ENCODE measurements at places on chromosomes 11 and 22.

GRCh38 chr11:68727783-68728182, 23.5 kb downstream of the TESMIN start:
- no peak for DNase-seq

GRCh38 chr11:91160661-91161060, 937.8 kb upstream of the CHORDC1 start:
- DNase-seq = no peak

GRCh38 chr11:60854847-60855725, 664 bp downstream of the PTGDR2 start:
- DNase-seq = no peak

- DNase-seq = no peak
Observed at GRCh38 chr22:41302021-41302767, 869 bp downstream of the ZC3H7B start.

DNA sequence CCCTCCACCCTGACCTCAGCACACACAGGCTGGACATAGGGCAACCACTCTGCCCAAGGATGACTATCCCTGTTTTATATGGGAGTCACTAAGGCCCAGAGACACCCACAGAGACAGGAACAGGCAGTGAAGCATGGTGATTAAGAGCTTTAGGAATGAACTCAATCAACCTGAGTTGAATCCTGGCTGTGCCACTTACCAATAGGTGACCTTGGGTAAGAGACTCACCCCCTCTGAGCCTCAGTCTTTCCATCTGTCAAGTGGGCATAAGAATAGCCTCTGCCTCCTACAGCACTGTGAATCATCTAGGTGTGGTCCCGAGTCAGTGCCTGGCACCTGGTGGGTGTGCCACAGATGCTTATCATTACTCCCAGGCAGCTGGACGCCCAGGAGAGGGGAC, 6.8 kb downstream of the CRYBB1 start:
- DNase-seq = no peak

DNA sequence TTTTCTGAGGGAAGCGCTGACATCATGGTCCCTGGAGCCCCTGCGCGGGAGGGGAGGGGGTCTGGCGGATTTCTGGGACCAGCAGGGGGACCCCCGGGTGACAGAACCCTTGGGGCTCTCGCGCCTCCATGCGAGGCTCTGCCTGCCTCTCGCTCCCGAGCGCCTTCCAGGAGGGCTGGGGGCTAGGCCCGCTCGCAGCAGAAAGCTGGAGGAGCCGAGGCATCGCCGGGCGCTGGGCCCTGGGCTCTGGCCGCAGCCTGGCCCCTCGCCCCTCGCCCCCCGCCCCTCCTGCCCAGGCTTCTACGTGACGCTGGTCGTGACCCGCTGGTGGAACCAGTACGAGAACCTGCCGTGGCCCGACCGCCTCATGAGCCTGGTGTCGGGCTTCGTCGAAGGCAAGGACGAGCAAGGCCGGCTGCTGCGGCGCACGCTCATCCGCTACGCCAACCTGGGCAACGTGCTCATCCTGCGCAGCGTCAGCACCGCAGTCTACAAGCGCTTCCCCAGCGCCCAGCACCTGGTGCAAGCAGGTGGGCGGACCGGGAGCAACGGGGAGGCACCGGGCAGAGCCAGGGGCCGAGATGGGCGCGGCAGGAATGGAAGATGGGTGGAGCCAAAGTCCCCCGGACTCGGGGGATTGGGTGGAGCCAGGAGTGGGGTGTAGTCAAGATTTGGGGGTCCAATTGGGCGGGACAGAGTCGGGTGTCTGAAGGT, 5.4 kb downstream of the BEST1 start:
- DNase-seq = no peak
